ENCODE measurements at places on chromosomes 16 and 17.

DNA sequence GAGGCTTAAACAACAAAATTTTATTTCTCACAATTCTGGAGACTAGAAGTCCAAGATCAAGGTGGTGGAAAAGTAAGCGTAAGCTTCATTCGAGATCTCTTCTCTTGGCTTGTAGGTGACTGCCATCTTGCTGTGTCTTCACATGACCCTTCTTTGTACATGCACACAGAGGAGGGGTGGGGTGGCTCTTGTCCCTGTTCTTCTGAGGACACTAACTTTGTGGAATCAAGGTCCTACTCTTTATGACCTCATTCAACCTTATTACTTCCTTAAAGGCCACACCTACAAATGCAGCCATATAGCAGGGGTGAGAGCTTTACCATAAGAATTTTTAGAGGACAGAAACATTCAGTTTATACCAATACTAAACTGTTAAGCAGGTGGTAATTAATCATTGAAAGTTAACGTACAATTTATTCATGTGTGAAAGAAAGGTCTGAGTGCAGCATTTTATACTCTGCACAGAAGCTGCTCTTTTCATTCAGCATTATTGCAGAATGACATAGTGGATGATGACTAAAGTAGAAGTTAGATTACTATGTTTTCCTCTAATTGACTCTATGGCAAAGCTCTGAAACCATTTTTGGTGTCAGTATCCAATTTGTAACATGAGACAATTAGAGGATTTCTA lies 139.9 kb upstream of the HLF start:
- no peak for DNase-seq

DNA sequence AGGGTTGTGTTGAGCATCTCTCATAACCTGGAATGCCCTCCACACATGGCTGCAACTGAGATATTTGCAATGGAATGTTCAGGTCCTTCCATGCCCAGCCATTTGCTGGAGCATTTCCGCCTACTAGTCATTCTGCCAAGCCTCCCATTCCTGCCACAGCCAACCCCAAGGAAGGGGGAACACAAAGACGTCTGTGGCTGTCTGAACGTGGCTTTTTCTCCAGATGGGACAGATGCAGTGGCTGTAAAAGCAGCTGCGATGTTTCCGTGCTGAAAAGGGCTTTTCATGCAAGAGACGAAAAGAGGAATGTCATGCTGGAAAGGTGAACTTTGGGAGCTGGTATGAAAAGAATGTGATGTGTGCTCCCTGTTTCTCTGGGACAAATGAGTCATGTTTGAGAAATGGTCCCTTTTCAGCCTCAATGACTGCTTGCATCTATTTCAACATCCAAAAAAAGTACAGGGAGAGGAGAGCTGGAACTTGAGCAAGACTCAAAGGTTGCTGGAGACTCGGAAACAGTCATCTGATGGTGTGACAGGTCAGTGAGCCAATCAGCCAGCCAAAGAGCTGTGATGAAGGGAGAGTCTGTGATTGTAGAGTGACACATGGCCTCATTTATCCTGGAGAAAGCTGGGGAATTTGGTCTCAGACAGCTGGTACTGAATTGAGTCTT lies 208.9 kb downstream of the SHISA9 start:
- DNase-seq: no peak

GRCh38 chr16:75206749-75207451 lies at the start of gene CTRB2:
CTRB2 (minus strand) TSS chr16:75207161; CDS start chr16:75207141, 20 bp downstream.
- DNase-seq: no peak

DNA sequence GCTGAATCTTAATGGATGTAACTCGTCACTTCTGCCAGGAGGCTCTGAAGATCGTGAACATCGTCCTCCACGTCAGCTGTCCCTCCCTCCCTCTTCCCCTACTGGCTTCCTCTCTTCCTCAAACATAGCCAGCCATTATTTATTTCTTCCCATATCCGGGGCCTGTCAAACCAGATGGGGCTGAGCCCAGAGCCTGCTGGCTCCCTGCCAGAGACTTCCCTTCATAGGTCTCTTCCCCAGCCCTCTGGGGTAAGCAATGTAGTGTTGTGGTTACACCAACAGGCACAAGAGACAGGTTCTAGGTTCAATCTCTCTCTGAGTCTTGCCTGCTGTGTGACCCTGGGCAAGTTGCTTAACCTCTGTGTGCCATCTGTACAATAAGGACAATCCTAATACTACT lies 40.1 kb upstream of the ZFP90 start:
- DNase-seq: no peak

DNA sequence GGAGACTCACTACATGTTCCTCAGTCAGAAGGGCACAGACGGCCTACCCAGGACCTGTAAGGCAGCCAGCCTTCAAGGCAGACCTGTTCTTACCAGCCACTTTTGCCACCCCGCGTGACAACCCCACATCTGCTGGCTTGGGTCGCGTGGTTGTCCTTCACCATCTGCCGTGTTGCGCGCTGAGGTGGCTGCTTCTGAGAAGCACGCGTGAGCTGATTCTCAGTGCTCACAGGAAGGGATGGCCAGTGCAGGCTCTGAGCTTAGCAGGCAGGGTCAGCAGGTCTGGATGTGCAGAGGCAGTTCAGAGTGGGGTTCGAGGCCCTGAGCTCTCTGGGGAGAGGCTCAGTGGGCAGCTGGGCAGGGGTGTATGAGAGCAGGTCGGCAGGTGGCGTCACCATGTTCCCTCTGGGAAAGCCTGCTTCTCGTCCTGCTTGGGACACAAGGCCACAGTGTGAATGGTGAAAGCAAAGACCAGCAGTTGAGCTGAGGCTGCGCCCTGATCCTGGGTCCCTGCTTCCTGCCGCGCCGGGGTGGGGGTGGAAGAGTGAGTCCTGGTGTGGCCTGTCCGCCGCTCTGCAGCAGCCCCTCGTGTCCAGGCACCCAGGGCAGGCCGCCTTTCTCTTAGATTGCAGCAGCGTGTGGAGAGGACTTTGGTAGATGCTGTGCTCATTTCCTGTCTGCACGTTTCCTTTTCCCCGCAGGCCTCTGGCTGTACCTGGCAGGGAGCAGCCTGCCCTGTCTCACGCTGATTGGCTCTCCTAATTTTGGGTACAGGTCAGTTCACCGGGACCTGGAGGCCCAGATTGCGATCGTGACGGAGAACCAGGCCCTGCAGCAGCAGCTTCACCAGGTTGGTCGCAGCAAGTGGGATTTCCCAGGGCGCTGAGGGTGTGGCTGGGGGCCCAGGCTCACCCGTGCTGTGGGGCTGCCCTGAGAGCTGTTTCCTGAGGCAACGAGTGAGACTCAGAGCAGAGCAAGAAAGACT lies 36.0 kb downstream of the PGS1 start:
- peak; percentile 36 for DNase-seq

Measured in naive thymus-derived CD4-positive, alpha-beta T cell (primary cell).